ENCODE measurements at places on chromosomes 5 and 9.

- DNase-seq = no peak
Observed at GRCh38 chr9:110975969-110976368, 62.3 kb downstream of the LPAR1 start.

DNA sequence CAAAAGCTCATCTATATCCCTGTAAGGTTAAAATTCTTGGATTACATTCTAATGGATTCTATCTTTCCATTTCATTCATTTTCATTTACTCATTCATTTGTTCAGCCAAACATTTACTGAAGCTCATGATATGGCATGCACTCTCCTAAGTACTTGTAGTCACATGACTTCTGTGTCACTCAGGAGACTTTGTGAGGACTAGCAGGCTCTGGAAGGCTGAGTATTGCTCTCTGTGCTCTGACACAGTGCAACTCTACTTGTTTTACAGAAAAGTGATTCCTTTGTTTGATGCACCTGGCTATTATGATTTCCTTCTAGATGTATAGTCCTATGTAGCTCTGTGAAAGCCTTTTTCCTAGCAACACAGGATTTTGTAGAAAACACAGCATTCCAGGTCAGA is 53.0 kb downstream of the YIPF5 start:
- DNase-seq = no peak

DNA sequence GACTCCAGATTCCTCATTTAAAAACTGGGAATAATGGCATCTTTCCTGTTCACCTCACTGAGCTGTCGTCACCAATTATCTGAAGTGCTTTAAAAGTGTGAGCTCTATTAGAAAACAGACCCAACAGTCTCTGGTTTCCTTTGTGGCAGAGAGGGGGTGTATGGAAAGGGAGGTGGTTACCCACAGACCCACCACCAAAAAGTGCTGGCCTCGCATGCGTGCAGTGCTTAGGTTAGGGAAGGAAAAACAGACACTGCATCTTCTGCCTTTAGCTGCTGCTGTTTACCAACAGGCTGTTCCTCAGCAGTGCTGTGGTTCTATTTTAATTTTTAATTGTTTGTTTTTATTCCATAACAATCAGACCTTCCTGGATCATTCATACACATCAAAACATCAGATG is 249.6 kb downstream of the PIK3R1 start:
- no peak for DNase-seq

DNA sequence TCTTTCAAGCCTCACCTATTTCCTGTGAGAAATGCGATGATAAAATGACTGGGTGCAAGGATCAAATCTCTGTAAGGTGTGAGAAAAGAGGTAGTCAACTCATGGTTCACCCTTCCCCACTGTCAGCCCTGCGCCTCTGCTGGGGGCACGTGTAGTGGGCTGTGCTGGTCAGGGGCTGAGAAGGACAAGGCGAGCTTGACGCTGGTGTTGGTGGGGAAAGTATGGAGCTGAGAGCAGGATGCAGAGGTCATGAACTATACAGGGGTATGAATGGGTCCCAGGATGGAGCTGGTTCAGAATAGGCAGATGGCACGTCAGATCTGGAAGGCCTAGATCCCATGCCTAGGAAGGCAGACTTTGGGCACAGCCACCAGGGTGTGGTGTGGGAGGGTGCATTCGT is 20.6 kb downstream of the PITX1 start:
- DNase-seq = no peak

GRCh38 chr5:141858079-141858765 is 20.0 kb downstream of the PCDH1 start:
- DNase-seq = no peak

DNA sequence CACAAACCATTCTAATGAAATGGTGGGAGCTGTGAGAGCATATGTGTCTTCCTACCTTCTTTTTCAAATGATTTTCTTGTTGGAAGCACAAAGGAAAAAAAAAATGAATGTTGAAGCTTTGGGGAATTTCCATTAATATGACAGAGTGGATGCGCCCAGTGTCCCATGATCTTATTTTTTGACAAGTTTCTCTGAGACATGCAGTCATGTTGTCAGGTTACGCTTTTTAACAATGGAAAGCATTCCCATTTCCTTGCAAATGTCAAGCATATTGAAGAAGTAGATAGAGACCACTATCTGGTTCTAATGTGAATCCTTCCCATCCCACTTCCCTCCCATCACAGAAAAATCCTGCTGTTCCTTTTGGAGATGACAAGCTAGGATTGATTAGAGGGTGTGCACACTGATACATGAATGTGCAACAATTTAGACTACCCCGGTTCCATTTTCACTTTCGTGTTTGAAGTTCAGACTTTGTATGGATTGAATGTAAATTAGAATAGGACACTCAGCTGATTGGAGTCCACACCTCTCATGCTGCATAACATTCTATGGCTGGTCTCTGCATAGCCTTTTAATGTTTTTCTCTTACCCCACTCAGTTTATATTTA is 919.4 kb downstream of the TLE4 start:
- DNase-seq = no peak

GRCh38 chr9:137278061-137278701 is 655 bp downstream of the TOR4A start:
- no peak for DNase-seq
